ENCODE measurements at places on chromosomes 12 and 14. TPM values are rescaled to one million over a fixed set of nuclear protein-coding genes. Genes with fewer than 3 reads are reported as not detected.

The MNAT1 gene
- 48.7 TPM for total RNA-seq

The GLI1 gene
- total RNA-seq, result 1.4 TPM

The FANCM gene
- 4.9 TPM for total RNA-seq

The HOXC9 gene
- 2.0 TPM for total RNA-seq

The GPR132 gene
- not detected for total RNA-seq

Measured in myometrial cell (primary cell).